ENCODE measurements at places on chromosomes 2 and 18.

GRCh38 chr2:219453671-219454590 is 19.3 kb downstream of the SPEG start:
- no peak for DNase-seq

GRCh38 chr2:64838817-64839216 is 150.4 kb upstream of the SLC1A4 start:
- DNase-seq: no peak

DNA sequence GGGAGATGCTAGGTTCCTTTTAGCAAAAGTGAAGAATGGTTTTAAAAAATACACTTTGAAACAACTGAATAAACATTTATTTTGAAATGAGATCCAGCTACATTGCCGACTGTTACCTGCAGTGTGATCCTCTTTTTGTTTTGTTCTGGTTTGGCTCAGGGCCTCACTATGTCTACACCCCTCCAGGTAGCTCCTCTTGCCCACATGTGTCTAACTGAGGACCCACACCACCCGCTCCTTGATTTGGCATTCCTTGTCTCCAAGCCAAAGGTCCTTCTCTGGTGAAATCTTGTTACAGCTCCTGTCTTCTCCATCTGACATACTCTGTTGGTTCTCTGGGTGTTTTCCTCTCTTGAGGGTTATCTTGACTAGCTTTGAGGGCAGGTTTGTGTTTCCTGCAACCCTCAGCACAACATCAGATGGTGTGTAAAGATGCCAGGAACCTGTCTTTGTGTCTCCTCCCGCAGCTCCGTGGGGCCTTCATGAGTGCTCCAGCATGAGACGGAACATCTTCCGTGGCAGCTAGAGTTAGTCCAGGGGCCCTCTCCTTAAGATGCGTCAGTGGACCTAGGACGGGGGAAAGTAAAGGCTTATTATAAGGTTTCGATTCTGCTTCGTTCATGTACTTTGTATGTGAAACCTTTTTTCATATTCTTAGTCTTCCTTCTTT is 32.1 kb downstream of the MAP4K4 start:
- DNase-seq: no peak

DNA sequence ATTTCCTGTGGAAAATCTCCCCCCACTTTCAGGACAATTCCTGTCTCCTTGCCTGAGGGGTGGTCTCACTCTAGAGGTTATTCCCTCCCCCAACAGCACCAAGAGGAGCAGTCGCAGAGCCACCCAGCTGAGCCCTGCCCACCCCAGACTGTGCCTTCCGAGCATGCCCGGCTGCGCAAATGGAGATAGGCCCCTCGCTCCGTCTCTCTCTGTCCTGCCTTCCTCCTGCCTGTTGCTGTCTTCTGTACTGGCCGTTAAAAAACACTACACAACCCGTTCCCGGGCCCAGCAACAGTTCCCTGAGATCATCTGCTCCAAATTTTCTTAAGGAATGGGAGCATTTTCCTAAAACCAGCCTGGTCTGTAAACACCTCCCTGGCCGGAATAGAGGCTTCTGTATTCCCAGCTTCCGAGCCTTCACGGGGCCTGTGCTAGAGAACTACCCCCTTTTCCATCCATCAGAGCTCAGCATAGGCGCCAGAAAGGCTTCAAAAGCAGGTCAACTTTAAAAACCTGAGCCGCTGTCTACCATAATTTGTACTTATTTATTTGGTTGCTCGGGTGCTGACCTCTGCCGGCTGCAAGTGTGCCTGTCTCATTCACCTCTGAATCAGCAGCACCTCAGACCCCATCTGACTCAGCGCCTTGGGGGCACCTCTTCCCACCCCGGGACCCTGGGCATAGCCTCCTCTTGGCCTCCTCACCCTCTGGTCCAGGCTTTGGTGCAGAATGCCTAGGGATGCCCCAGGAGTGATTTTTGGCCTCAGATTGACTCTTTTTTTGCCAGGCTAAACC is 159.4 kb downstream of the PXDN start:
- no peak for DNase-seq

DNA sequence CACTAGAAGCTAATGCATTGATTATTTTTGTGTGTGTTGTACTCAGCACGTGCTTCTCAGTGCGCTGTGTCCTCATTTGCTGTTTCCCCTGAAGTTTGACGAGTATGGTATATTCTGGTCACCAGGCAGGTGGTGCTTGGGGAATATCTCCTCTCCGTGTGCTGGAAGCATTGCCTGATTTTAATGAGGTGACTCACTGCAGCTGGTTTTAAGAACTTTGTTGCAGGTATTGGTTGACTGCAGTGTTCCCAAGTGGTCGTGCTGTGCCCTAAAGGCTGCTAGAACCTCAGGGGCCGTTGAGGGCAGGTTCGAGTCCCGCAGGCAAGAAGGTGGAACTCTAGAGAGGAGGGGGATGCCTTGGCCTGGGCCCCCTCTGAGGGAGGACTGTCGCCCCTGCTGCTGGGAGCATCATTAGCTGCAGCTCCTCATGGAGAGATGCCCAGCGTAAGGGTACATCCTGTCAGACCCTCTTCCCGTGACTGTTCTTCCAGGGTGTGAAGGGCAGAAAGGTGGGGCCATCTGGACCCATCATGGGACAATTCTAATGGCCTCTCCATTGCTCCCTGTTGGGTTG is 82.6 kb downstream of the AGAP1 start:
- DNase-seq: no peak

- no peak for DNase-seq
Measured at GRCh38 chr18:61578846-61579245, 245.6 kb downstream of the CDH20 start.

- DNase-seq: no peak
Measured at GRCh38 chr2:80280598-80280997, 24.0 kb downstream of the LRRTM1 start.

DNA sequence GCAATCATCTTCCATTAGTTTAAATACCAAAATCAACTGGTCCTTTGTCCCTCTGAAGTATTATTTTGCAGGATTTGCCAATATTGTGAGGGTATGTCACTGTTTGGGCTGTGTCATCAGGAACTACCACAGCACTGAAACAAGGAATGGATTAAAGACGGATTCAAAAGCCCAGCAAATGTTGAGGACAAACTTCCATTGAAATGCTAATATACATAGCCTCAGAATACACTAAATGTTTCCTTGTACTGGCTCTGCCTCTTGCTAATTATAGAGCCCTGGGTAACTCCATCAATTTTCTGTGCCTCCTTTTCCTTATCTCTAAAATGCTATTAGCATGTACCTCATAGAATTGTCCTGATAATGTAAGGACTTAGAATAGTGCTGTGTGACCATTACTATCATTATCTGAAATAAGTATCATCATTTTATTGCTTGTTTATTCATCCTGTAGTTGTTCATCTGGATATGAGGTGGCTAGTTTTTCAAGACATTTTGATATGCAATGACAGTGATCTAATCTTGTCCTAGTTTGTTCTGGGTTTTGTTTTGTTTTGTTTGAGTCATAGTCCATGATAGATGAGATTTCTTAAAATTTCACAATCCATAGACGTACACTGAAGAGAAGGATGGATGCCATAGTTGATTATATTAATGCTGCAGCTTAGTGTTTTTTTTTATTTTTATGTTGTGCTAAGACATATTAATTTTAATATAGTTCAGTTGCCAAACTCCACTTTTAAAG is 333.4 kb upstream of the KCNH7 start:
- DNase-seq: no peak

DNA sequence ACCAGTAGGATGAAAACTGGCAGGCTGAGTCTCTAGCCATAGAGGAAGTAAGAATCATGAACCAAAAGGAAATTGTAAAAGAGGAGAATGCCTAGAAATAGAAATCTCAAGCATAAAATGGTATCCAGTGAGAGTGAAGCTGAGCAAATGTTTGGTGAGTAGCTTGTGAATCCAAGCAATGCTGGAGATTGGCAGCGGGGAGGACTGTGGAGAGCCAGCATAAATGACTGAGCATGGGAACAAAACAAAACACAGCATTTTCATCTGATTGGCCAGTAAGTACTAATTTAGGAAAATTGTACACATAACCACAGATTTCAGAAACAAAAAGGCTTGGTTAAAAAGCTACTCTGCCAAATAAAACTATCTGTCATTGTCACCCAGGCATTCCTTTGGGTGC is 390.0 kb downstream of the STK39 start:
- no peak for DNase-seq

GRCh38 chr18:35694808-35695207 is 113.3 kb downstream of the GALNT1 start:
- DNase-seq: no peak

DNA sequence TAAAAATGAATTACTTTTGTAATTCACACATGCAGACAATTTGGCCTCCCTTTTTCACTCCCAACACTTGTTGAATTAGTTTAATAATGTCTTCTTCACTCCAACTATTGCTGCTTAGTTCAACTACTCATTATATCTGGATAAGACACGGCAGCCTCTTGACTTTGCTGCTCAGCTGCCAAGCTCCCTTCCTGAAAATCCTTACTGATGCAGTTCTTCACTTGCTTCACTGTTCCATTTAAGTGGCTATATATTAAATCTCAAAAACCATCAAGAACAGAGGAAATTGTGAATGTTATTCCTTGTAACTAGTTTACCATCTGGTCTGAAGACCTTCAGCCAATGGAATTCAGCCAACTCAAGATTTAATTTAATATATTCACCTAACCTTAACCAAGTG is 127.1 kb downstream of the NCOA1 start:
- DNase-seq: no peak

GRCh38 chr18:79568543-79569205 is 110.9 kb upstream of the CTDP1 start:
- no peak for DNase-seq

DNA sequence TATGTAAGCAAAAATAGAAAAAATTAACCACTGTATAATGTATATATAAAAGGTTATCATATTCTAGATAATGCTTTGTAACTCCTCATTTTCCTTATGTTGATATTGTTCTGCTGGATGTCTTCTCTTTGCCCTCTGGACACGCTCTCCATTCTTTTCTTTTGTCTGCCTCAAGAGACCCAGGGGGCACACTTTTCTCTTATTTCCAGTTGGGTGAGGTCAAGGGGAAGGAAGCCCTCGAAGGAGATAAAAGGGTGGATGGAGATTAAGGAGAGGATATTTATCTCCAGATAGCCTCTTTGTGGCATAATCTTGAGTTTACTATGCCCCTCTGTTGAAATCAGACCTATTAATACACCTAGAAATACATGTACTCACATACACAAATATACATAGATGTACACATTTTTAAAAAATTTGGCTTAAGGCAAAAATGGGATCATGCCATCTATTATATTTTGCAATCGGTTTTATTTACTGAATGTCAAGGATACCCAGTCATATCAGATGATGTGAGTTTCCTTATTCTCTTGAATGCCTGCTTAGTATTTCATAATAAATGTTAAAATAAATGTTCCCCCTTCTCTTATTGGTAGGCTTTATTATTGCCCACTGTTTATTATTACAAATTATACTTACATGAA is 65.3 kb downstream of the LCLAT1 start:
- no peak for DNase-seq

DNA sequence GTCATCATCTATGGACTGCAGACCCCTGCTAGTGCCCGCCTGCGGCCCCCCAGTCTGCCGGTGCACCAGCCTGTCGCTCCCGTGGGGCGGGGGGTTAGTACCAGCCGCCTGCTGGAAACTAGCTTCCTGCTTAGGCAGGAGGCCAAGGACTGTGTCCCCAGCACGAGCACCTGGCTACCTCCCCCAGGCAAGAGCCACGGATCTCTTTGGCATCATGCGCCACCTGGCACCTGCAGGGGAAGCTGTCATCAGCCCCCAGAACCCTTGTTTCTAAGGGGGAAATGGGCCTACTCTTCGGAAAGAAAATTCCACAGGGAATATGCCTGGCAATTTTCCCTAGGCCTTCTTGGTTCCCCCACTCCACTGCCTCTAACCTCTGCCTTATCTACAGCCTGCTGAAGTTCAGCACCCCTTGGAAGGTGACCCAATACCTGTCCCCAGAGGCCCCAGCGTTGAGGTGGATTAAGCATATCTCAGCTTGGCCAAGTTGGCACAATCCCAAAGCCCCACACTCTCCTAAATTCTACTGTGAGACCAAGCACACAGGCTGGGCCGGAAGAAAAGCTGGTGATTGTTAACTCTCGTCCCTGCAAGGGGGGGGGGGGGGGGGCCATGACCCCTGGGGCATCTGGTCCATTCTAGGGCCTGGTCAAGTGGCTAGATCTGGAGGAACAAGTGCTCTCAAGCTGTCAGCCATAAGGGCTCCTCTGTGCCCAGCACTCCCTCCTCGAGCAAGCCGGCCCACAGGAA is 62.0 kb upstream of the POMC start:
- DNase-seq: no peak

- no peak for DNase-seq
Measured at GRCh38 chr18:37869051-37869450, 303.5 kb upstream of the CELF4 start.

- no peak for DNase-seq
Measured at GRCh38 chr2:168160897-168161296, 86.5 kb downstream of the STK39 start.

- DNase-seq: no peak
Measured at GRCh38 chr18:75785206-75785605, 357.7 kb upstream of the SMIM21 start.

DNA sequence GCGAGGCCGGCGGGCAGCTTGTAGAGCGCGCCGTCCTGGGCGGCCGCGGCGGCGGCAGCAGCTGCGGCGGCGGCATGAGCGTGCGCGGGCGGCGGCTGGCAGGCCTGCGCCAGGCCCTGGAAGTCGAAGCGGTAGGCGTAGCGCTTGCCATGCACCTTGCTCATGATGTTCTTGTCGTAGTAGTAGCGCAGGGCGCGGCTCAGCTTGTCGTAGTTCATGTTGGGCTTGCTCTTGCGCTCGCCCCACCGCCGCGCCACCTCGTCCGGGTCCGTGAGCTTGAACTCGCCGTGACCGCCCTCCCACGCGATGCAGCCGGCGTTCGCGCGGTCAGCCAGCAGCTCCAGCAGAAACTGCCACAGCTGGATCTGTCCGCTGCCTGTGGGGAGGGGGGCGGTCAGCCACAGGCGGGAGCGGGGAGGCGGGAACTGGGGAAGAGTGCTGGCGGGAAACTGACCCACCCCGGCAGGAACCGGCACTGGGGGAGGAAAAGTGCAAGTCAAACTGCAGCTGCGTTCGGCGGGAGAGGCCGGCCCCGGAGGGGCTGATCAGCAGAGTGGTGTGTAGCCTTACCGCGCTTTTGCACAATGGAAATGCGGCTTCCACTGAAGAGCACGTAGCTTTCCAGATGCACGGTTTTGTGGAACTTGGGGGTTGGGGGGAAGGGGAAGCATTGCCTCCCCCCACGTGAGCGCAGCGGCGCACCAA is 3.0 kb downstream of the FEV start:
- no peak for DNase-seq

DNA sequence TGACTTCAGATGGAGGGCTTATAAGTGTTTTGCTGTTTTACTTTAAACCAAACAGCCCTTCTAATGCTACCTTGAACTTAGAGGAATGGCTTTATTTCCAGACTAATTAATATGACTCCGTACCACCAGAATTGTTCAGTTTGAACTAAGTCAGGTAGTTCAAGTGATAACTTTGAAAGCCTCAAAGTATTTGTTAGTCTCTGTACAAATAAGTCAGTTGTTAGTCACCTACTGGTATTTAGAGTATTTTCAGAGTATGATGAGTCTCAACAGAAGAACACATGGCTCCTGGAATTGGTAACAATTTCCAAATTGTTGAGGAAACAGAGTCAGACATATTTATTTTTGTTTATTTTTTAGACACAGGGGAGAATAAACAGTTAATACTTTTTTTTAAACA is 381.8 kb upstream of the NRXN1 start:
- no peak for DNase-seq

All from activated CD8-positive, alpha-beta memory T cell treated with anti-CD3 and anti-CD28 coated beads for 1 hour (primary cell).